ENCODE measurements at places on chromosomes 16 and 17. TPM values are rescaled to one million over a fixed set of nuclear protein-coding genes. Genes with fewer than 3 reads are reported as not detected.

- H3K36me3 ChIP-seq = no peaks in the 10 kb centered on the region
- H3K27ac ChIP-seq = peak overlapping the region; percentile 8
- no peaks in the 10 kb centered on the region for H3K27me3 ChIP-seq
- peaks cover 17% of the 10 kb centered on the region for H3K4me1 ChIP-seq
Observed at GRCh38 chr17:19724501-19725420, 8.4 kb upstream of the SLC47A2 start.

GRCh38 chr17:3796110-3796821 is 4.7 kb downstream of the ITGAE start:
- peaks cover 9% of the 10 kb centered on the region for H3K4me1 ChIP-seq
- H3K27me3 ChIP-seq = no peaks in the 10 kb centered on the region

- no peak overlapping the region for H3K4me3 ChIP-seq
Observed at GRCh38 chr17:61414141-61414935, 14.7 kb downstream of the TBX2 start.

The SPN gene
- 31.2 TPM for total RNA-seq

The KRTAP4-4 gene
- not detected for total RNA-seq

Data from liver (tissue), 10 donors.